ENCODE measurements at places on chromosomes 3 and 15.

- no peak for DNase-seq
These were observed 221.7 kb upstream of the TLE3 start for GRCh38 chr15:70319466-70319865.

DNA sequence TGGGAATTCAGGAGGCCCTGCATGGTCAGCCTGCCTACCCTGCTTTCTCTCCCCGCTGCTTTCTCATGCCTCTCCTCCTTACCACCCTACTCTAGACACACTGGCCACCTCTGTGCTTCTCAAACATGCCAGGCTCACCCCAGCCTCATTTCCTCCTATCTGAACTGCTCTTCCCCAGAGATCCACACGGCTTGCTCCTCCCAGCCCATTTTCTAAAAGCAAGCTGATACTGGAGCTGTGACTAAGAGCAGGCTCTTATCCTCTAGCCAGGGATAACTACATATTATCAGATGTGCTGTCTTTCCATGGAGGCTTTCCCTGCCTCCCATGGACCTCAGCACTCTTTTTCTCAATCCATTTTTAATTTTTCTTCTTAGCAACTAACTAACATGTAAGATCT lies 85.9 kb downstream of the BOC start:
- DNase-seq: no peak

DNA sequence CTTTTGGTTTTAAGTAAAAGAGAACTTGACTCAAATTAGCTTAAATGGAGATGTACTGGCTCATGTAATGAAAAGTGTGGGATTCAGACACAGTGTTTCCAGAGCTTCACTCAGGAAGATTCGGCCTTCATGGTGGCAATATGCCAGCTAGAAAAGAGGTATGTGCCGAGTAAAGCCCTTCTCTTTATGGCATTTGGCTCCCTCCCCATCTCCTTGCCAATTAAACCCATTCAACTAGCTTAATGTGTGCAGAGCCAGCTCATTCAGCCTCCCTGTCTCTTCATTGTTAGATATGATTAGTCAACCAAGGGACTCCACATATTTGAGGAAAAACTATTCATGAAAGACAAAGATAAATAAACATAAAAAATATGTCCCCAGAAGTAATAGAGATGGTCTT lies 15.0 kb upstream of the TRANK1 start:
- no peak for DNase-seq

- no peak for DNase-seq
These were observed 140.9 kb upstream of the GRM7 start for GRCh38 chr3:6719999-6720398.

DNA sequence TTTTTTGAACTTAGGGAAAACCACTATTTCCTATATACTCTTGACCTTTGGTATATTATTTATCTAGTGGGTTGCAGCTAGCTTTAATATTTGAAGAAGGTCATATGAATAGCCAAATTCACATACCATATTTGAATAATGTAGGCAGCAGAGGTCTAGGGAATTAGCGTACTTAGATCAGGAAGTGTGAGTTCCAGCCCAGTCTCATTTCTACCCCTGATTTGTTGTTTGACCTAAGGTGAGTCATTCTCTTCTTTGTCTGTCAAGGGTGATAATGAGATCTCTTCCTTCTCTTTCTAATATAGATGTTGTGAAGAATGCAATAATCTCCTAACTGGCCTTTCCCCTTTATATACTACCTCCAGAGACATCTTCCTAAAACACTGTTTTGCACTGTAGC lies 36.6 kb upstream of the ZPLD1 start:
- no peak for DNase-seq

- DNase-seq: peak; percentile 66
These were observed 10.5 kb downstream of the ISG20 start for GRCh38 chr15:88649286-88649733.

DNA sequence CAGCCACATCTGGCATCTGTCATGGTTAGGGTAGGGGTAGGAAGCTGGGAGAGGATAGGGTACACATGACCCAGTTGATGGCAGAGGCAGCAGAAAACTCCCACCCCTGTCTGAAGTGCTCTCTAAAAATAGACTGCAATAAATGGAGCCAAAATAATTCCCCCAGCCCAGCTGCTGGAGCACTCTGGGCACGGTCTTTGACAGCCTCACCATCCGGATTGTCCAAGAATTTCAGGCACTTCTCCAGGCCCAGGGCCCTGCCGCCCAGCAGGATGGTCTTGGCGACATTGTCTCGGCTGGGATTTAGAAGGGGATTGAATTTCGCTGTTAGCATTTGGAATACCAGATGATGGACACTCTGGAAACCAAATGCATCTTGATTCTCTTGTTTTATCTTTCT lies 103.7 kb downstream of the IQSEC1 start:
- no peak for DNase-seq

DNA sequence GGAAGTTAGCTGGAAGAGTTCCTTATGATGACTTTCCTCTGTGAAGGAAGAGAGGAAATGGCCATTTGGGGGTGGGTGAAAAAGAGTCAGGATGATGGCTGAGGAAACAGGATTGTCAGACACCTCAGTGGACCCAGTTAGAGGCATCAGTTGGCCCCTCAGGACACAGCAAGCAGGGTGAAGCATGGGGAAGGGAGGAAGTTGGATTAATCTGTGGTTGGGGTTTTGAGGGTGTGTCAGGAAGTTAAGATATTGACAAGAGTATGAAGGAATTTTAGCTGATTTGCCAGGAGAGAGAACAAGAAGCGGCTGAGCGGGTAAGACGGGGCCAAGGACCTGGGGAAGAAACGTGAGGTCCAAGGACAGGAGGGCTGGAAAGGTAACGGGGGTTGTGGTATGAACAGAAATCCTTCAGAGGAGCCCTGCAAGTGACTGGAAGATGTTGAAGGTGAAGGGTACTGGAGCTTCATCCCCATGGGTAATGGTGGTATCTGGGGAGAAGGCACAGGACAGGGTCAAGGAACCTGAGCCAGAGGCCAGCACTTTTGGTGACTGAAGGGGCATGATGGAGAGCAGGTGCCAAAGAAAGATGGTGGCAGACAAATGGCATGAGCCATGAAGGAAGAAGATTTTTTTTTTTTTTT lies 2.7 kb downstream of the UQCC5 start:
- DNase-seq: no peak

DNA sequence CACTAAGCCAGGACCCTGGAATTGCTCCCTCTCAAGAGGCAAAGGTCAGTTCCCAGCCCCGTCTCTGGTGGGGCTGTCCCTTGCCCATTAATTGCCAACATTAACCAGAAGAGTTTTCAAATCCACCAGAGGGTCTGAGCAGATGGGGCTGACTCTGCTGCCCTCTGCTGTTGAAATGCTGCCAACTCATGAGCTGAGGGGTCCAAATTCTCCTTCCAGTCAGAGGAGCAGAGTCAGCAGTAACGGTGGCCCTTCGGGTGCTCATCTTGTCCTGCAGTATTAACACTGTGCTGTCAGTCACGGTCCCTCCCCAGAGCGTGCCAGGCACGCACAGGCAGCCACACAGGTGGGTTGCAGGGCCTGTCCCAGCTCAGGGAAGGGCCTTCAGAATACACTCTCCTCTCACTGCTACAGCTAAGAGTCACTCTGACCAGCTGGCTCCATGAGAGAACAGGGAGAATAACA lies 10.7 kb upstream of the SPTBN5 start:
- peak; percentile 45 for DNase-seq

- no peak for DNase-seq
These were observed 29.6 kb upstream of the SGO1 start for GRCh38 chr3:20215636-20216035.

- DNase-seq: no peak
These were observed 3.2 kb downstream of the TNIK start for GRCh38 chr3:171456765-171457606.

DNA sequence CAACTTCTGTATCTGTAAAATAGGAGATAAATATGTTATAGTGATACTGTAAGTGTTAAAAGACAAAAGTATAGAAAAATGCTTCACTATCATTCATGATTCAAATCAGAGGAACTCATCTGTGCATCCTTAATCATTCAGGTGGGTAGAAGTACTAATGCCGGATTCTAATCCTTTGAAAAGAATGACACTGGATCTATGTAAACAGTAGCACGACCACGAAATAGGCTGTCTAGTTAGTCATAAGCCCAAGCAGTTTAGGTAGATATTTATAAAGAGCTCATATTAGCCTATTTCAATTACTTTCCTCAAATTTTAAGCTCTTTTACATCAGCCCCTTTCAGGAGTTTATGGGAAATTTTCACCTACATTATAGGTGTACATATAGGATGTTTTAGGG lies 437.9 kb downstream of the SOX2 start:
- DNase-seq: no peak

- DNase-seq: no peak
These were observed 35.1 kb downstream of the USP3 start for GRCh38 chr15:63539521-63539920.

GRCh38 chr3:197522183-197522715 lies 33.5 kb downstream of the BDH1 start:
- peak; percentile 38 for DNase-seq

DNA sequence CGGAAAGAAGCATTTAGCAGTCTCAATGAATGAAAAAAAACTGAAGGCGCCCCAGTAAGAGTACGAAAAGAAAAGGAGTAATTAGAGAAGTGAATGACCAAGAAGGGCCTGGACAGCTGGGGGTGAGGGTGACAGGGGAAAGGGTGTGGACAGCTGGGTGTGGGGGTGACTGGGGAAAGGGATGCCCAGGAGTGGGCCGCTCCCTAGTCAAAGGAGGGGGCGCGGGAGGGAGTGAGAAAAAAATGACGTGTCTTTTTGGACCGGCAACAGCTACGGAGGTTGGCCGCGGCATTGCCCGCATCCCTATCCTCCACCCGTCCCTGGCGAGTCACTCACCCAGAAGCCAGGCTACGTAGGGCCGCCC lies 274 bp upstream of the ZCWPW2 start:
- DNase-seq: no peak

GRCh38 chr15:66188464-66188863 lies 65.1 kb downstream of the MEGF11 start:
- DNase-seq: no peak

DNA sequence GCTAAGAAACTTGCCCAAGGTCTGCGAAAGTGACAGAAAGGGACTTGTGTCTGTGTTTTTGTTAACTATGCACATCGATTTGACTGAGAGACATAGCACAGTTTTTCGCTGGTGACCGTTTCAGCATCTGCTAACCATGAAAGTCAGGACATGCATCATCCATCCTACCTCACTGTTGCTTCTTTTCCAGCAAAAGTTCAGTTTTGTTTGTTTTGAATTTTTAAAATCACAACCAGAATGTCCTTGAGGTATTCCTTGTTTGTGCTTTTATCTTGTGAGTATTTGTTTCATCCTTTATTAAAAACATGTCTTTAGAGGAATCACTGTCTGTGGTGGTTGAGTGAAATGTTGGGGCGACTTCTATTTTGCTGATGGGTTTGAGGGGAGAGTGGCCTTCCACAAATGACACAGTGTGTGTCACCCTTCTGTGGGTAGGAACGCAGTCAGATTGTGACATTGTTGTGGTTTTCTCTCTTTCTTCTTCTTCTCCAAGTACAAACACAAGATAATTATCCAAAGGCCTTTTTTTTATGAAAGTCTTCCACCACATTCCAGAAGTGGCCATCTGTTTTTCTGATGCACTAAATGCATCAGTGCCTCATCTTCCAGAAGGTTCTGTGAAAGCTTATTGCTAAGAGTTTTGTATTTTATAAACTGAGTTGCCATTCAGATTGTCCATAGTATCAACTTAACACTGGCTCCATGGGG lies 214.4 kb upstream of the NR2E3 start:
- DNase-seq: no peak

GRCh38 chr3:143586576-143586975 lies 261.7 kb downstream of the SLC9A9 start:
- peak; percentile 30 for DNase-seq

GRCh38 chr3:46998121-46998851 lies 18.8 kb downstream of the NBEAL2 start:
- peak; percentile 84 for DNase-seq

- peak; percentile 59 for DNase-seq
These were observed 219.9 kb downstream of the TCF12 start for GRCh38 chr15:57138349-57138788.

DNA sequence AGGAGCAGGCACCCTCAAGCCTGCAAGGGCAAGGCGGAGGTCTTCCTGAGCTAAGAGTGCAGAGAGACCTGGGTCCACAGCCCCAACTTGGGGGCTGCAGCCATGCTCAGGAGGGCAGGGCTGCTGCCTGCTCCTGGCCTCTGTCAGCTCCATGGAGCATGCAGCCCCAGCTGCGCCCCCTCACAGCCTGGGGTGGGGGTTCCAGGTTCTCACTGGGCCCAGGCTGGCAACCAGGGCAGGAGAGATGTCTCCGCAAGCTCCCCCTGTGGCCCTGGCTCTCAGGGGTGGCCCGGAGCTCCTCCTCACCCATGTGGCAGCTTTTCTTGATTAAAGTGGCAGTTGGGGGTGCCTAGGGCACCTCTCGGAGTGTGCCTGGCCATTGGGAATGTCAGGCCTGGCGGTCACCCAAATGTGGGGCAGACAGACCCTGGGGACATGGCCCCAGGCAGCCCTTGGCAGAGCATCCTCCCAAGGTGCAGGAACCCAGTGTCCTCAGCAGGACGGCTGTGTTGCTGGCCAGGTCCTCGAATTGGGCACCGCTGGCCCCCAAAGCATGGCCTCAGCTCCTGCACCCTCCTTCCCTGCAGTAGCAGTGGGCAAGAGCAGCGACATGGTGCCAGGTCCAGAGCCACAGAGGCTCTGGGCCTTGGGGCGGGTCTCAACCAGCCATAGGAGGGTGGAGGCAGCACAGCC lies 210.1 kb upstream of the MLF1 start:
- DNase-seq: no peak

DNA sequence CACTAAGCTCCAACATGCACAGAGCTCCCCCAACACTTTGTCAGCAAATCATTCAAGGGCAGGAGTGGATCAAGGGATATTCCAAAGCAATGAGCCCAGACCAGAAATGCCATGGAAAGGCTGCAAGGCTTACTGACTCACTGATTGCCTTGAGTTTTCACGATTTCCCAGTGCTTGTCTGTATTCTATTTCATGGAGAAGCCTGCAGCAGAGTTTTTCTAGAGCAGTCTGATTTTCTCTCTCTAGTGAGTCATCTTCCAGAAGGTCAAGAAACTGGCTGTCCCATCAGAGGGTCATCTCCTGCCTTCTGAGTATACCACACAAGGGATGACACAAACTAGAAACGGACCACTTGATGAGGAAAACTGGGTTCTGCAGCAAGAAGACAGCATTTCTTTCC lies 16.5 kb downstream of the LMCD1 start:
- DNase-seq: no peak

- no peak for DNase-seq
These were observed 32.4 kb downstream of the MEGF11 start for GRCh38 chr15:66221126-66221525.
